NCI-H1436 treated with DMSO at 0.1 percent for 48 hours (cell line): ENCODE measurements at places on chromosomes 5 and 9.

DNA sequence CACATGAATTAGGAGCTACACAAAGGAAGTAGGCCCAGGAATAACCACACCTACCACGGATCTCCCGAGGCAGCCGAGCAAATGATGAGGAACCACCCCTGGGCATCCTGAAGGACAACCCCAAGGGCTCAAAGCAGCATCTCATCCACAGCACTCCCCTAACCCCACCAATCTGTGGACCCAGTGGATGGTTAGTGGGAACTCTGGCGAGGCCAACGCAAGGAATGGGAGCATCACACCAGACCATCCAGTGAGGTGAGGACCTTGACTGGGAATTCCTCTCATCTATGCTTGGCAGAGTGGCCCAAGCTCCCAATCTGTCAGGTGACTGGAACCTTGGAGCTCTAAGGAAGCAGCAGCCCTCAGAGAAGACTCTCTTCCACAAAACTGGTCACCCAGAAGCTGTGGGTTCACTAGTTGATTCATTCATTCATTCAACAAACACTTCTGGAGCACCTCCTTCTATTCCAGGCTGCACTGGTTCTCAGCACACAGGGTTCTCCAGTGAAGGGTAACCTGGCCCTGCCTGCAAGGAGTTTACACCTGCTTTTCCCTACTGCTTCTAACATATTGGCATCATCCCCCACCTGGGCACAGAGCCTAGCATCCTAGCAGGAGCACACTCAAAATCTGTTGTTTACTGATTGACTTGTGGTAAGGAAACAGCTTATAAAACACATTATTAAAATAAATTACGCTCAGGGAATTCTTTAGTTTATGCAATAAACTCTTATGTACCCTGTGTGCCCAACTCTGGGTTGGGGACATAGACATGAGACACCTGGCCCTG lies 4.9 kb downstream of the ACSL6 start:
- no peak for DNase-seq

DNA sequence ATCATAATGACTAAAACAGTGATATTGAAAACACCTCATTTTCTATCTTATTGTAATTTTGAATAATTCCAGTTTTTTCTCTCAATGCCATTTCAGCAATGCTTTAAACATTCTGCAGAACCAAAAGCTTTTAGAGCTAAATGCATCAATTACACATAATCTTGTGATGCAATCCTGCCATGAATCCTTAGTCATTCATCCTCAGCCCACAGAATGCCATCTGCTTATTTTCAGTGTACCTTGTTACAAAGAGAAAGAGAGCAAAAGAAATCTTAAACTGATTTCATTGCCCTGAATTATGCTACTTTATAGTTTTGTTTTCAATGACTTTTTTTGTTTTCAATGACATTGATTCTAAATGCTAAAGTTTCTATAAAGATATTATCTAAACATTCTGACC lies 1234.8 kb upstream of the C9orf72 start:
- DNase-seq = no peak

DNA sequence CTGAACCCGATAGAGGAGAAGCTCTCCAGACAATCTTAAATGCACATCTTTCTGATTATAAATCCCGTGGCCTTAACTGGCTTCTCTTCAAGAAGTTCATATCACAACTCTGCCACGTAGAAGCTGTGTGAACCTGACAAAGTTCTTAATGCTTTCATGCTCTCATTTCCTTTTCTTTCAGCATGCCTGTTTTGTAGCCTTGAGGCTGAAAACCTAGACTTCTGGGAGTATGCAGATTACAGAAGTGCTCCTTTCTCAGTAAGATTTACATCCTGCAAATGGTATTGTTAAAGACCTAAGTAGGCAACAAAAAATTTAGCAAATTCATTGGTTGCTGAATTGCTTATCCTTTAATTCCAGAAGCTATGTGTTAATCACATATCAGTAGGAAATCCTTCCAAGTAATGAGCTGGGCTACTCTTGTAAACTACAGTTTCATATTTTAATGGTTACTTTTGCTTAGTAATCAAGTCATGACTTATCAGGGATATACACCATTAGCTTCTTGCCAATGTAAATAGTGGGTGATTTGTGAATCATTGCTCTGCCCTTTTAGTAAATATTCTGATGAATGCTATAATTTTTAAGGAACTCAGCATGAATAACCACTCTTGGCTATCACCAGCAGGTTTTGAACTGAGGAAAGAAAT lies 334.7 kb downstream of the FBXL7 start:
- no peak for DNase-seq

- no peak for DNase-seq
Measured at GRCh38 chr5:168936511-168936910, 357.3 kb upstream of the PANK3 start.

DNA sequence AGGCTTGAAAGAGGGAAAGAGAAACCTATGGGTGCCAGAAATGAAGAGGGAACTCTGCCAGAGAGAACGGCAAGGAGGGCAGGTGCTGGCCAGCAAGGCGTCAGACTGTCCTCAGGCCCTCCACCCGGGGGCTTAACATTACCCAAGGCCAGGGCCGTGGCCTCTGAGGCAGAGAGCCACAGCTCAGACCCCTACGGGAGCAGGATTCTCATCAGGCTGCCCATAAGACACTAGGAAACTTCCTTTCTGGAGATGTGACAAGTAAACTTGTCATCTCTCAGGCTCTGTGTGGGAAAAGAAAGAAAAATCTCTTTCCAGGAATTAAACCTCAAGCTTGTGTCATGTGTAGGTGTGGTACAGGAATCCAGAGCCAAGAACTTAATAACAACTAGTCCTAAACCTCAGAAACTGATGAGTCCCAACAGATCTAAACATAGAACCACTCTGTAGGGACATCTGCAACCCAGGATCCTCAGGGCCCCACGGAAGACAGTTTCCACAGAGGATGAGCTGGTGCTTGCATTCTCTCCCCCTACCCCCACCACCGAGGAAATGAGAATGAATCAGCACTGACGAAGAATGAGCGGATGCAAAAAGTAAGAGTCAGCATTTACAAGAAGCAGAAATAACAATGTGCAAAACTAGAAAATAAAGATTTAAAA lies 74.3 kb downstream of the DCP2 start:
- DNase-seq = no peak

DNA sequence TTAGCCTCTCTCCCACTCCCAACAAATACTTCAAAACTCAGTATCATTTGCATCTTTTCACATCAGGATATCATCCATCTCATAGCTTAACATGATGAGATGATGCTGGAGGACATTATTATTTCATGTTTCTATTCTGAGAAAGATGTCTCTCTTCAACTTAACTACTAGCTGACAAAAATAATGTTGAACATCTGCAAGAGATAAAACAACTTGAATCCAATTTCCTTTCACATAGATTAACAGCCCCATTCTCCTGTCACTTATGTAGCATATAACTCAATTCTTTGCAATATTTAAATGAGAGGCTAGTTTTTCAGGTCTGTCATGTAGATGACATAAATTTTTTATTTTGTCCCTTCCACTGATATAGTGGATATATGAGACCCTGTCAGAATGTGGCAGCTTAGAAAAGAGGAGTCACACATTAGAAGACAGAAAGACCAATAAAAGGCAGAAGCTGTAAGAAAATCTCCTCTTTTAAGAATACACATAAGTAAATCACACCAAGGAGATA lies 239.2 kb upstream of the KIF2A start:
- no peak for DNase-seq

- no peak for DNase-seq
Measured at GRCh38 chr5:141717043-141717442, 35.0 kb upstream of the ARAP3 start.

GRCh38 chr9:65459756-65460320 lies 174.8 kb upstream of the FOXD4L5 start:
- DNase-seq = no peak

DNA sequence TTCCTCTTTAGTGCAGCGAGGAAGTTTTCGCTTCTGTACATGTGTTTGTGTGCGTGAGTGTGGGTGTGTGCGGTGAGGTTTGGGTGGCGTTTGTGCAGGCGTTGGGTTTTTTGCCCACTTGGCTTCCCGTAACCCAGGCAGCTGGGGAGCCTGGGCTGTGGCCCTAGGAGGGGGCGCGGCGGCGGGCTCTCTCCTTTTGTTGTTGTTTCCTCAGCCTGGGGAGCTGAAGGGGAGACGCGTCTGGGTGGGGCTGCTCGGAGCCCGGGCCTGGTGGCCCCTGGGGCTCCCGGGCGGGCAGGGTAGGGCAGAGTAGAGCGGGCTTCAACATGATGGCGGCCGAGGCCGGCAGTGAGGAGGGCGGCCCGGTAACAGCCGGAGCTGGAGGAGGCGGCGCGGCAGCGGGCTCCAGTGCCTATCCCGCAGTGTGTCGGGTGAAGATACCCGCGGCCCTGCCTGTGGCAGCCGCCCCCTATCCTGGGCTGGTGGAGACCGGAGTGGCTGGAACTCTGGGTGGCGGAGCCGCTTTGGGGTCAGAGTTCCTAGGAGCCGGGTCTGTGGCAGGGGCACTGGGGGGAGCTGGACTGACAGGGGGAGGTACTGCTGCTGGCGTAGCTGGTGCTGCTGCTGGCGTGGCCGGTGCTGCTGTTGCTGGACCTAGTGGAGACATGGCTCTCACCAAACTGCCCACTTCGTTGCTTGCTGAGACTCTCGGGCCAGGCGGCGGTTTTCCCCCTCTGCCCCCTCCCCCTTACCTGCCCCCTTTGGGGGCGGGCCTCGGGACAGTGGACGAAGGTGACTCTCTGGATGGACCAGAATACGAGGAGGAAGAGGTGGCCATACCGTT lies 665 bp downstream of the RASA1 start:
- no peak for DNase-seq

GRCh38 chr9:127826253-127826913 lies 23.7 kb downstream of the FPGS start:
- no peak for DNase-seq

GRCh38 chr5:127471211-127471610 lies 46.2 kb upstream of the PRRC1 start:
- no peak for DNase-seq

DNA sequence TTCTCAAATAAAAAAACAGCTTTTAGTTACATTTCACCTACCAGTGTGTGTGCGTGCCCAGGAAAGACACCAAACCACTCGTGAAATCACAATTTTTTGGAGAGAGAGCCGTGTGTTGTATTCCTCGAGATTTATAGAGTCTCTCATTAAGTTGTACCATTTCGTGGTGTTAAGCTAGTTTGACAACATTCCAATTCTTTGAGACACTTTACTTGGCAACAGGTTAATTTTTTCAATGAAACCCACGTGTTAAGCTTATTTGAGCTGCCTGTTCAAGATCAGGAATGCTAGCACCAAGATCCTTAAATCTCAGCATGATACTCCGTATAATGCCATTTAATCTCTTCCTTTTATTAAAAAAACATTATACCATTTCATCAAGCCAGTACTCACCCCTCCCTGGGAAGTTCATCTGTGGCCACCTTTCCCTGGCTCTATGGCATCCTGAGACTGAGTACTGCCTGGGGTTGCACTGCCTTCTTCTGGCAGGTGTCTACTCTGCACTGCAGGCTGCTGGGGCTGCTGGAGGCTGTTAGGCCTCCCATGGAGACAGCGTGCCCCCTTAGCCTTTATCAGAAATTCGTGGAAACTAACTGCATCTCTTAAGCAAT lies 143.7 kb downstream of the ARHGAP26 start:
- no peak for DNase-seq

DNA sequence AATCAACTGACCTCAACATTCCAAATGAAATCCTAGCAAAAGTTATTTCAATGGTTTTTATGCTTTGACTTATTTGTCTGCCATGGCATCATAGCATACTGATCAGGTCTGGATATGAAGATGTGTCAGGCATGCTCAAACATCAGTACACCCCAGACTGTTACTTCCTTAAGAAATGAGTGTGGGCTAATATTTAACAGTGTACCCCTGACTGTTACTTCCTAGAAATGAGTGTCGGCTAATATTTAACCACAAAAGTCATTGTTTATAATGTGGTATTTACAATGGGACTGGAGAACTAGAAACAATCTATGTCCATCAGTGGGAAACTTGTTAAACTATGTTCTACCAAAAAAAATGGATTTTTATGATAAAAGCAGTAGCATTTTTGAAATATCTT lies 38.1 kb upstream of the HNRNPA0 start:
- DNase-seq = no peak

GRCh38 chr5:132052520-132052919 lies 7.9 kb upstream of the IL3 start:
- DNase-seq = no peak

DNA sequence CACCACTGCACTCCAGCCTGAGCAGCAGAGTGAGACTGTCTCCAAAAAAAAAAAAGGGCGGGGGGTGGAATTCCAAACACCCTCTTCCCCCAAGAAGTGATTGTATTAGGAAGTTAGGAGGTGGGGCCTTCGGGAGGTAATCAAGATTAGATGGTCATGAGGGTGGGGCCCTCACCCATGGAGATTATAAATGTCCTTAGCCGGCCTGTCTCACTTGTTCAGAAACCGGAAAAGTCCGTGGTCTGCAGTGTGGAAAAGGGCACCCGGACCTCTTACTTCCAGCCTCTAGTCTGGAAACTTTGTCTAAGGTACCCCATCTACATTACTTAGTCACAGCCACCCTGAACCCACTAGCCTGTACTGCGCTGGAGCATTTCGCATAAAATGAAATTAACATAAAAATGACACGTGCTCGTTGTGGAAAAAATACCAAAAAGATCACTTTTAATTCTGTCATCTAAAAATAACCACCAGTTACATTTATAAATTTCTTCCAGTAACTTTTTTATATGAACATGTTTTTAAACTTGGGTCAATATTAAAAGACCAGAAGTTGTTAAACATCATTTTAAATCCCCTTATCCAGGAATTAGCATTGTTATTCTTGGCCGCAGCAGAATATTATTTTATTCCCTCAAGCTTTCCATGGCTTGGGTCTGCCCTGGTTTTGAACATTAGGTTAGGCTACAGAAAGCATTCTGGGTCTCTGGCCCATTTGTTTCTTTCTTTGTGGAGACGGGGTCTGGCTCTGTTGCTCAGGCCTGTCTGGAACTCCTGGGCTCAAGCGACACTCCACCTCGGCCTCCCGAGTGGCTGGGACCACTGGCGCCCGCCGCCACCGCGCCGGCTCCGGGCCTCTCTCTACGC lies 1.2 kb upstream of the CKS2 start:
- DNase-seq = no peak

DNA sequence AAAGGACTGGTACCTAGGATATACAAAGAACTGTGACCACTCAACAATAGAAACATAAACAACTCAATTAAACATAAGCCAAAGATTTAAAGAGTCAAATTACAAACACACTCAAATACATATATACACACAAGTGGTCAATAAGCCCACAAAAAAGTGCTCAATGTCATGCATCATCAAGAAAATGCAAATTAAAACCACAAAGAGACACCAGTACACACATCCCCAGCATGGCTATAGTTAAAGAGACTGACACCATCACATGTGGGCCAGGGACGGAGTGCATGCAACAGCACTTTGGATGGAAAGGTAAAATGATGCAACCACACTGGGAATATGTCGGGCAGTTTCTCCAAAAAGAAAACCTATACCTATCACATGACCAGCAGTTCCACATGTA lies 89.7 kb downstream of the CAAP1 start:
- no peak for DNase-seq

- no peak for DNase-seq
Measured at GRCh38 chr5:64077589-64077988, 88.1 kb upstream of the RNF180 start.
